DMS79 treated with DMSO at 0.1 percent for 48 hours (cell line): ENCODE measurements at places on chromosomes 12 and 14.

GRCh38 chr12:88855301-88855700, 275.0 kb upstream of the KITLG start:
- DNase-seq, result no peak

GRCh38 chr14:84584511-84584910, 945.4 kb upstream of the FLRT2 start:
- no peak for DNase-seq

GRCh38 chr12:52846356-52846970, 2.3 kb downstream of the KRT78 start:
- no peak for DNase-seq

DNA sequence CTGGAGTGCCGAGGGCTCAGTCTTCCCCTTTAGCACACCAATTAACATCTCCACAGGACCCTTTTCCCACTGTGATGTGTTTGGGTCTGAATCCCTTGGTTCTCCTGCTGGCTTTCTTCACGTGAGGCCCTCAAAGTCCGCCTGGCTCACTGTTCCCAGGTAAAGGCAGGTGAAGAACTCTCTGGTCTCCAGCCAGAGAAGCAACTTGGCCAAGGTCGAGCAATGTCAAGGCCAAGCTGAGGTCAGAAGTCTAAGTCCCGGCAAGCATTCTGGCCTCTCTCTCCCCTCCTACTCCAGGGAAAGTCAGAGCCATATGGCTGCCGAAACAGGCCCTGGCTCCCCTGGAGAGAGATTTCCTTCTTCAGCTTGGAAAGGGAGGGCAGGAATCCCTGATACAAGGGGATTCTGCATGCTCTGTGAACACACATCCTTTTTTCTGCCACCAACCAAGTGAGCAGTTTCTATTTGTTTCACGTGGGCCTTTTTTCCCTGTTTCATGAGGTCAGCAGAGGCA, 61.4 kb upstream of the ESRRB start:
- DNase-seq, result no peak

- DNase-seq, result peak; percentile 95
These were observed 2.2 kb upstream of the NFATC4 start for GRCh38 chr14:24365600-24366412.

DNA sequence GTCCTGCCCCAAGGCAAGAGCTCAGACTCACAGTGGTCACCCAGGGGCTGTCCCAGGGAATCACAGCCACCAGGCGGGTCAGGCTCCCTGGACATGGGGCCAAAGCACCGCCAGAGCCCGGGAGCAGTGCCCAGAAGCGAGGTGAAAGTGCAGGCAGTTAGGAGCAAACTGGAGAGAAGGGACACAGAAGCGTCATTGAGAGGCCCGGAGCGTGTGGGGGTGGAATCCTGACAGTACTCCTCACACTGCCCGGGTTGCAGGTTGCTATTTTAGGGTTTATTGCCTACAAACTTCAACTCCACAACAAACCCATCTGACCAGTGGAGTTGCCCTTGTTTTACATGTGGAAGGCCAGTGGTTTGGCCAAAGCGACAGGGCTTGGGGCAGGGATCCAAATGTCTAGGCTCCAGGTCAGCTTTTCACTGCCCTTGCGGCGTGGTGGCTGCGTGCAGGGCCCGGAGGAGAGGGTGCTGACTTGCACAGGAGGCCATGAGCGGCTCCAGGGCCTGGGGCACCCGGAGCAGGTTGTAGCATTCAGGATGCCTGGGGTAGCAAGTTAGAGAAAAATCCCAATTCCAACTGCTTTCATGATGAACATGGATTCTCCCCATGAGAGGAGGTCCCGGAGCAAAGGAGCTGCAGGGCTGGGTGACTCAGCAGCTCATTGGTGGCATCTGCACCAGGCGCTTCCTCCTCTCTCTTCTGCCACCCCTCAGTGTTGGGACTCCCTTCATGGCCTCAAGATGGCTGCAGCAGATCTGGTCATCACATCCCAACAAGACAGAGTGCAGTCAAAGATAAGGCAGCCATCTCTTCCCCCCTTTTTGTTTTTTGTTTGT, 112.3 kb upstream of the NCOR2 start:
- no peak for DNase-seq

GRCh38 chr14:92282669-92283068, 40.3 kb upstream of the SLC24A4 start:
- no peak for DNase-seq

DNA sequence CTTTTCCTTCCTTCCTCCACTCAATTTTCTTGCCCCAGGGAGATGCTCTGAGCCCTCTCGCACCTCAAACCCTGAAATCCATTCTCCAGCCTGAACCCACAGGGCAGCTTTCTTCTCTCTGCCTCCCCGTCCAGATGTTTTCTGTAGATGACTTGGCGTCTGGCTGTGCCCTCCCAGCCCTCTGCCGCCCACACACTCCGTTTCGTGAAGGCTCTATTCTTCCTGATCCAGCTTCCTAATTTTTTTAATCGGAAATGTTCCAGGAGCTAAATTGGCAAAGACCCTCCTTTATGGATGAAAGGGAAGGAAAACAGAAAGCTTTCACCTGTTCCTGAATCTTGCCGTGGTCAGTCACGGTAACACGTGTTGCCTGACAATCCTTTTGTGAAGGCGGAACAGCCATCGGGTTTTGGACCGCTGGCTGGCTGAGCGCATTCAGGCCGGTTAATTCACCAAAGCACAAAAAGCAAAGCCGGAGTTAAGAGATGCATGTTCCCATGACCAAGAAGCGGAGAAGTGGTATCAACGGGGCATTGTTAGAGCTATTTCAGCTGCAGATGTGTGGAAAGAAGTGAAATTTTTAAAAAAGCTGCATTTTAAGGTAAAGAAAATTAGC, 70.2 kb upstream of the FBRSL1 start:
- peak; percentile 52 for DNase-seq

GRCh38 chr12:47938093-47938492, 25.3 kb upstream of the TMEM106C start:
- DNase-seq, result no peak

DNA sequence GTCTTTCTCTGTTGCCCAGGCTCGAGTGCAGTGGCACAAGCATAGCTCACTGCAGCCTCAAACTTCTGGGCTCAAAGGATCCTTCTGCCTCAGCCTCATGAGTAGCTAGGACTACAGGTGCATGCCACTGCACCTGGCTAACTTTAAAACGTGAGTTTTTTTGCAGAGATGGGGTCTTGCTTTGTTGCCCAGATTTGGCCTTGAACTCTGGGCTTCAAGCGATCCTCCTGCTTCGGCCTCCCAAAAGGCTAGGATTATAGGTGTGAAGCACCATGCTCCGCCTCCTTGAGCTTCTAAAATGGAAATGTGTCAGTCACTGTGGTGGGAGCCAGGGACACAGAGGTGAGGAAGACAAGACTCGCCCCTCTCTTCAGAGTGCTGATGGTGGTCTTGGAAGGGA, 45.6 kb downstream of the WSCD2 start:
- DNase-seq, result no peak

DNA sequence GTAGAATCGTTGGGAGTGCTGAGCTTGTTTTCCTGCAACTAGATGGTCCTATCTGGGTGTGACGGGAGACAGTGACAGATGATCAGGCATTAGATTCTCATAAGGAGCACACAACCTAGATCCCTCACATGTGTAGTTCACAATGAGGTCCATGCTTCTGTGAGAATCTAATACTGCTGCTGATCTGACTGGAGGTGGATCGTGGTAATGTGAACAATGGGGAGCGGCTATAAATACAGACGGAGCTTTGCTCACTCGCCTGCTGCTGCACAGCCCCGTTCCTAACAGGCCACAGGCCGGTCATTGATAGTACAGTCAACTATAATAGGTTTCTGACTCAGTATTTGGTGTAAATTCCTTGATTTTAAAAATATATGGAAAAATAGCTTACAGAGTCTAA, 138.8 kb downstream of the GLT1D1 start:
- no peak for DNase-seq

DNA sequence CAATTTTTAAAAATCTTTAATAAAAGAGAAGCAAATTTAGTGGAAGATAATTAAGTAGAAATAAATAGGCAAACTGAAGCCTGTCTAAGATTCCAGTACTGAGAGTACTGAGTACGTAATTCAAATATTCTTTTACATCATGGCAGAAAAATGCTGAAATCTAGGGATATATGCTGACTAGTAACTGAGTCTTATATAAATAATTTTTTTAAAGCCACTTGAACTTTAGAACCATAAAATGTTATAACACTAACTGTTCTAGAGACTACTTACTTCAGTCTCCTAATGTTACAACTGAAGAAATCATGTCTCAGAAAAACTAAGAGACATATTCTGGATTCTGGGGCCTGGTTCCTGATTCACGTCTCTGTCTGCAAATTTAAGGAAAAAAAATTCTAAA, 230.6 kb upstream of the PLEKHG7 start:
- DNase-seq, result no peak

GRCh38 chr12:91357381-91357780, 174.8 kb upstream of the DCN start:
- no peak for DNase-seq

DNA sequence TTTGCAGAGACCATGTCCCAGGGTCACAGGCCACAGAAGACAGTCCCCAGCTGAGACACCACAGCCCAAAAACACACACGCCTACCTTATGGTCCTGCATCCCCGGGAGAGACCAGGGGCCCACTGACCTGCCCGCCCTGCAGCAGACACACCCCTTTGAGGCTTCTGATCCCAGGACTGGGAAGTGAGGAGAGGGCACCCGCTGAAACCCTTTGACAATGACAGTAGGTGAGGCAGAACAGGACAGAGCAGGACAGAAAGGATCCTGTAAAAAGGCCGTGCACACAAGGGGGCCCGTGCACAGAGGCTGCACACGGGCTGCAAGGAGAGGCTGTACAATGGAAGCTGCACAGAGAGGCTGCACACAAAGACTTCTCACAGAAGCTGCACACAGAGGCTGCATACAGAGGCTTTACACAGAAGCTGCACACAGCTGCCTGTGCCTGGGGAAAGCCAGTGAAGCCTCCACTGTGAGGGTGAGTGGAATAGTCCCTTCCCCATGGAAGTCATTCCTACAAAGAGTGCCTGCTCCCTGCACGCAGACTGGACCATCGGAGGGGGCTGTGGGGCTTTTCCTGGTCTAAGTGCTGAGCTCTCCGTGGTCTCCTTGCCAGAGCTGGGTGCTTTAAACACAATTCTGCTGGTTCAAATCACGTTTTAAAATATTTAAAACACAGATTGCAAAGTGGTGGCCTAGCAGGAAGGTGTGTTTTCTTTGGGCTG, 16.6 kb upstream of the SFSWAP start:
- DNase-seq, result no peak

- DNase-seq, result no peak
These were observed 168.1 kb downstream of the SNAPC1 start for GRCh38 chr14:61930101-61930857.

- DNase-seq, result no peak
These were observed 158.3 kb downstream of the ADGRD1 start for GRCh38 chr12:131112021-131112420.

- no peak for DNase-seq
These were observed 2.7 kb downstream of the SERPINA11 start for GRCh38 chr14:94449930-94450329.

GRCh38 chr14:75518625-75519024, 3.6 kb upstream of the BATF start:
- DNase-seq, result no peak

- DNase-seq, result no peak
These were observed 321.2 kb upstream of the FAR2 start for GRCh38 chr12:28827861-28828260.

DNA sequence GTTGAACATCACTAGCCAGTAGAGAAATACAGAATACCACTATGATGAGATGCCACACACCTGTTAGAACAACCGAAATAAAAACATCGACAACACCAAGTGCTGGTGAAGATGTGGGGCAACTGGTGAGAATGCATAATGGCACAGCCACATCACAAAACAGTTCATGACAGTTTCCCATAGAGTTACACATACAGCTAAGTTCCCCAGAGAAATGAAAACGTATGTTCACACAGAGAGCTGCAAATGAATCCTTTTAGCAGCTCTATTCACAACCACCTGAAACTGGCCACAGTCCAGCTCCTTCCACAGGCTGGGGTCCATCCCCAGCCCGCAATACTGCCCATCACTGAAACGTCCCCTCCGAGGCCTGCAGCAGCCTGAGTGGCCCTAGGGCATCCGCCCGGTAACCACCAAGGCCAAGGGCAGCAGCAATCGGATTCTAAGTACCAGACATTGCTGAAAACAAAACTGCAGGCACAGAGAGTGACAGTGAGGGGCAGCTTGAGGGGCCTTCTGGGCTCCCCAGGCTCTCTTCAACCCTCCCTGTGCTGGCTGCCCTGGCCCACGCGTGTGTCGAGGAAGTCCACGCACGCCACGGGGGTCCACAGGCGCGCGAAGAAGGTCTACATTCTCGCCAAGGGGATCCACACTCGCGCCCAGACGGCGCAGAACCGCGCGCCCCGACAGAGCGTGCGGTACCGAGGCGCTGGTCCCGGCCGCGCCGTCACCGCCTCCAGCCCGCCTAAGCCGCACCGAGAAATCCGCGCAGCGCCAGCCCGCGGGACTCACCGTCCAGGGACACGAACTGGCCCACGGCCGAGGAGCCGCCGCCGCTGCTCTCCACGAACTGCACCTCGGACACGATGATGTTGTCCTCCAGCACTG, 903 bp downstream of the BRF1 start:
- DNase-seq, result peak; percentile 28

DNA sequence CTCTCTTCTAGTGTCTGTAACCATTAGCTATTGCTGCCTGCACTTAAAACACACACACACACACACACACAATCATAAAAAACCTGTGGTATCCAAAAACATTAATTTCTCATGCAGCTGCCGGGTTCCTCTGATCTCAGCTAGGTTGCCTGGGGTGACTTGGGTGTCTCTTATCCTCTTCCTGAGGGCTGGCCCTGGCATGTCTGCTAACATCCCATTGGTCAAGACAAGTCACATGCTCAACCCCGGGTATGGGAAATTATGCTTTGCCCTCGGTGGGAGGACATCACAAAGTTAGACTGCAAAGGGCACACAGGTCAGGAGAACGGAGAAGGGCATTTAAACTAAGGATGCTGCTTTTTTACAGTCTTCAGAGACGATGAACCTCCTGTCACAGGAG, 55.7 kb downstream of the TRPV4 start:
- no peak for DNase-seq

DNA sequence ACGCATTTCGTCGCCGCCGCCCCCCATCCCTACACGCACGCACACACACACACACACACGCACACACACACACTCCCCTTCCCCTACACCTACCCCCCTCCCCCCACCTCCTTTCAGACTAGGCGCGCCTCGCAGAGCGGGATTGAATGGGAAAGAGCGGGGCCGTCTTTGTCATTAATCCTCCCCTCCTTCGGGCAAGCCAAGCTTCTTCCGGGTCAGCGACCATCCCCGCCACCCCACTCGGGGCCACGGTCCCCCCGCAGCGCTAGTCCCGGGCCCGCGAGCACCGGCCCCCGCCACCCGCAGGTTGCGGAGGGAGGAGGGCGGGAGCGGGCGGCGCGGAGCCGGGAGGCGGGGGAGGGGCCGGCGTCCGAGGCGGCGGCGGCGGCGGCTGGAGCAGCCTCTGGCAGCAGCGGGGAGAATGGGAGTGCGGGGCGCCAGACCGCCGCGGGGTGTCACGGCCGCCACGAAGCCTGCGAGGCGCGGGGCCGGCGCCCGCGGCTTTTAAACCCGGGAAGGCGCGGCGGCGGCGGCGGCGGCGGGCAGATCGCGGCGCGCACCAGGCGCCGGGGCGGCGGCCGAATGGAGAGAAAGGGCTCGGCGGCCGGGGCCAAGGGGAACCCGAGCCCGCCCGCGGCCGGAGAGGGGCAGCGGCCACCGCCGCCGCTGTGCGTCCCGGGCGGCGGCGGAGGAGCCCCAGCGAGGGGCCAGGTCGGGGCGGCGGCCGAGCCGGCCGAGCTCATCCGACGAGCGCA, at the start of gene TTC9:
Gene TTC9 (plus strand): TSS at position 369 of the 755 bp plus-strand sequence. CDS start 214 bp downstream, at position 583.
- DNase-seq, result no peak
